Kidney glomerular epithelial cell (primary cell): ENCODE measurements at places on chromosomes 6 and 20.

GRCh38 chr6:163863565-163863964 lies 449.0 kb downstream of the QKI start:
- DNase-seq: no peak

DNA sequence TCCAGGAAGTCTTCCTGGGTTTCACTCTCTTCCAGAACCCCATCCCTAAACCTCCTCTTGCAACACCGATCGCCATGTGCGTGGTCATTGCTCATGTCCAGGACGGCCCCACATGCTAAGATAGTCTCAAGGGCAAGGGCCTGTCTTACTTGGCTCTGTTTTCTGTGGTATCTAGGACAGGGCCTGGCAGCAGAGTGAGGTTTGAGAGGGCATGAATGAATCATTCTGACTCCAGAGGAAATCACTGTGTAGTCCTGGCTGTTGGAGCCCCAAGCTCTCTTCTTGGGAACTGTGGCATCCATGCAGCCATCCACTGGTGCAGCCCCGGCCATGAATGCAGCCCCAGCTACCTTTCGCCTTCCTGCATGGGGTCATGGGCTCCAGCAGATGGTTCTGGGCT lies 12.4 kb downstream of the SIRPA start:
- peak; percentile 18 for DNase-seq

- DNase-seq: peak; percentile 33
Observed at GRCh38 chr20:7094438-7094997, 327.0 kb downstream of the BMP2 start.

- no peak for DNase-seq
Observed at GRCh38 chr20:38369389-38369788, 23.1 kb downstream of the LBP start.

DNA sequence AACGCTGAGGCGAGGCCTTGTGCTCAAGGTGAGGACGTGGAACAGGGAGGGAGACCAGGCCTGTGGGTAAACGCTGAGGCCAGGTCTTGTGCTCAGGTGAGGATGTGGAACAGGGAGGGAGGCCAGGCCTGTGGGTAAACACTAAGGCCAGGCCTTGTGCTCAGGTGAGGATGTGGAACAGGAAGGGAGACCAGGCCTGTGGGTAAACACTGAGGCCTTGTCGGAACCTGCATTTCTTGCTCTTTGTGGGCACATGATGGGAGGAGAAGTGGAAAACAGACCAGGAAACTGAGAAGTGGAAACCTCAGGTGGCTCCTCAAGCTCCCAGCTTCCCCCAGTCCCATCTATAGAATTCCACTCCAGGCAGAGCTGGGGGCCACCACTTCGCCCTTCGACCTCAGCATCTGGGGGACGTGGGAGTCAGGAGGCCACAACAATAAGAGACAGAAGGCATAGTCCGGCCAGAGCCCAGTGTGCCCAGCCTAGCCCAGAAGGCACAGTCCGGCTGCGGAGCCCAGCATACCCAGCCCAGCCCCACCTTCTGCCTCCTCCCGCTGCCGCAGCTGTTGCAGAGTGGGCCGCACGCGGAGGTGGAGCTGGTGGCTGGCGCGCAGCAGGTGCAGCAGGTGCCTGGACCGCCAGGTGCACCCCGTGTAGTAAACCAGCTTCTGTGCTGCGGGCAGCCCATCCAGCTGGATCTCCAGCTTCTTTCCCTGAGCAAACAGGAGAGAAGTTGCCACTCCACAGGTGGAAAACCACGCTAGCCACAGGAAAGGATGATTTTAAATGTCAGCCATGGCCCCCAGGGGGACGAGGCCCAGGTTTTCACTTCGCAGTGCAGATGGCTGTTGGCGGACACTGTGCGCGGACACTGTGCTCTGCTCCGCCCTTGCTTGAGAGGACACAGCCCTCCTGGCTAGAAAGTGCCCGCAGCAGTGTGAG lies 17.5 kb downstream of the FRMD1 start:
- no peak for DNase-seq

GRCh38 chr6:130282234-130282995 lies 59.7 kb upstream of the SAMD3 start:
- no peak for DNase-seq

DNA sequence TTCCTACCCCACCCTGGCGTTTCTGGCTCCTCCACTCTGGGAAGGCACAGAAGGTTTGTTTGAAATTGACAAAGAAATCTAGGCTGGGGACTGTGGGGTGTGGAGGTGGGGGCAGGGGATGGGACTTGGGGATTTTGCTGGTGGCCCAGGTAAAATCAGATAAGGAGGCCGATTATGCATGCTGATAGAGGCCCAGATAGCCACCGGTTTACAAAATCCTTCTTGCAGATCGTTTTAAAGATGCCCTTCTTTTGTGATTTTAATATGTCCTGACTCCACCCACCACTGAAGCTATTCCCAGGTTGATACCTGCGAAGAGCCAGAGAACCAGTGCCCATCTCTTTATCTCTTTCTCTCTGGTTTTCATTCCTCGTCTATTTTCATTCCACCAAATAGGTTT lies 104.9 kb downstream of the TFAP2C start:
- no peak for DNase-seq

DNA sequence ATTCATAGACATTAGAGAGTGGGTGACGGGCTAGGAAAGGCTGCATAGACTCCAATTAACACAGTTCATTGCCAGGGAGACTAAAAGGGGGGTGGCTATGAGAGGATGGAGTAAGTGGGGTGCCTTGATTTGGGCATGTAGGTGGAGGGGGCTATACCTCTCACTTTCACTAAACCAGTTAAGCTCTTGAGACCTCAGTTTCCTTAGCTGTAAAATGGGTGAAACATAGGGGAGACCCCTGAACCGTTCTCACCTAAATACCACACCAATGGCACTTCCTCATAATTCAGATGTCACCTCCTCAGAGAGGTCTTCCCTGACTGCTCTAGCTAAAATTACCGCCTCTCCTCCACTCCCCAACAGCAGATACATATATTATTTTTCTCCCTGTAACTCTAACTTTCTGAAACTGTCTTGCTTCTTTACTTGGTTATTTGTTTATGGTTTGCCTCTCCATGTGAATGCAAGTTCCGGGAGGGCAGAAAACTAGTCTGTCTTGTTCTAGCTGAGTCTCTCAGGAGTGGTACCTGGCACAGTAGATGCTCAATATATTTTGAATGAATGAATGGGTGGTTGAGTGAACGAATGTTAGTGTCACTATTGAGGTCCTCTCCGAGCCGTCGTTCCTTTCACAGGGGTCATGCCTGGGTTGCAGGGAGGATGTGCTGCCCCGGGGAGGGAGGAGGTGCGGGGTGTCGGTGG lies 615 bp upstream of the EYA2 start:
- DNase-seq: no peak

GRCh38 chr6:29633534-29633905 lies 537 bp upstream of the GABBR1 start:
- DNase-seq: peak; percentile 17

DNA sequence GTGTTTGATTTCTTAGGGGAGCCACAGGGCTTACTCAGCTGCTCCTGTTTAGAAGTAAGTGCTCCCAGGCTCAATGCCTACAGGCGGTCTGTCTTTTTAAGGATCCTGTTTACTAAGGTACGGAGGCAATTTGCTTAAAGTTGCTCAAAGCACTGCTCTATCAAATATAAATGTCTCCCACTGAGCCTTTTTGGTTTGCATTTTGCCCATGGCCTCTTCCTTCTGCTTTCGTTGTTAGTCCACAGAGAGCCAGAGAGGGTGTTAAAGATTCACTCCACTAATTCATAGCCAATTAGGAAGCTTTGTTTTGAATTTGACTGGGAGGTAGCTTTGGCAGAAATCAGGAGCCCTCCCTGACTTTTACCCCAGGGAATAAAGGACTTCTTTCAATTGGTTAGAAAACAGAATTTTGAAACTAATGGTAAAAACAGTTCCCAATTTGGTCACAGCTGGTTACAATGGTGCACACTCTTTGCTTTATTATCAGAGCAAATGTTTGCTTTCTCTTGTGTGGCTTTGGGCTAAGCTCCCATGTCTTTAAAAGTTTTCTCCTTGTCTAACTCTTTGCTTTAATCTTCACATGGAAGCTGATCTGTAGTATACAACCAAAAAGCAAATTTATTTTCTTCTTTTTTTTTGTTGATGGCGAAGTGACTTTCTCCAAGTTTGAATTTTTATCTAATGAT lies 126.2 kb downstream of the IMPG1 start:
- DNase-seq: no peak

DNA sequence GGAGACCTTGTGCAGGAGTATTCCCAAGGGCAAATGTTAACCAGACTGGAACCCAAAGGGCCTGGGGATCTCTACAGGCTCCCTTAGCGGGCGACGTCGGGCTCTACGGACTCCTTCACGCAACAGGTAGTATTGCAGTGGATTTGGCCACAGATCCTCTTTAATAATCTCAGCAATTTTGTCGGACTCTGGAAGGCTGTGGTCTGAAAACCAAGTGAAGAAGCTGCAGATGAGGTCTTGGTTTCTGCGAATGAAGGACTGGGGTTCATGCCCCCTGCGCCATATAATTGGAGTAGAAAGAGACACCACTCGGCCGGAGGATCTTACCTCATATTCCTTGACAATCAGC lies 1.3 kb downstream of the TSPYL1 start:
- no peak for DNase-seq

DNA sequence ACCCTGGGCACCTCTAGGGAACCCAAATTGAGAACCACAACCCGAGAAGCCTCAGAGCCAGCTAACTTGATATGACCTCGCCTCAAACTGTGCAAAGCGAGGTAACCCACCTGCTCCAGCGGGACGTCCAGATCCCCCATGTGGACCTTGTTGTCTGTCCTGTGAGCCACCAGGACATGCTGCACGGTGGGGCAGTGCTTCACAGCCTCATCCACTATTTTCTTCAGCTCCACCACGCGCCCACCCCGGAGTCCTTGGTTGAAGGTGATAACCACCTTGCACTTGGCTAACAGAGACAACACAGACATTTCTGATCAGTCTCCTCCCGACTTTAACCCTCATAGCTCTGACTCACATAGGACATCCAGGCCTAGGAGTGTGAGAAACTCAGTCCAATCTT lies 30.8 kb upstream of the APMAP start:
- DNase-seq: no peak

- no peak for DNase-seq
Observed at GRCh38 chr6:40387127-40387870, 199.9 kb downstream of the LRFN2 start.

GRCh38 chr20:4809707-4810106 lies 88.0 kb downstream of the PRND start:
- no peak for DNase-seq

GRCh38 chr6:35751594-35751993 lies 14.8 kb downstream of the ARMC12 start:
- no peak for DNase-seq

DNA sequence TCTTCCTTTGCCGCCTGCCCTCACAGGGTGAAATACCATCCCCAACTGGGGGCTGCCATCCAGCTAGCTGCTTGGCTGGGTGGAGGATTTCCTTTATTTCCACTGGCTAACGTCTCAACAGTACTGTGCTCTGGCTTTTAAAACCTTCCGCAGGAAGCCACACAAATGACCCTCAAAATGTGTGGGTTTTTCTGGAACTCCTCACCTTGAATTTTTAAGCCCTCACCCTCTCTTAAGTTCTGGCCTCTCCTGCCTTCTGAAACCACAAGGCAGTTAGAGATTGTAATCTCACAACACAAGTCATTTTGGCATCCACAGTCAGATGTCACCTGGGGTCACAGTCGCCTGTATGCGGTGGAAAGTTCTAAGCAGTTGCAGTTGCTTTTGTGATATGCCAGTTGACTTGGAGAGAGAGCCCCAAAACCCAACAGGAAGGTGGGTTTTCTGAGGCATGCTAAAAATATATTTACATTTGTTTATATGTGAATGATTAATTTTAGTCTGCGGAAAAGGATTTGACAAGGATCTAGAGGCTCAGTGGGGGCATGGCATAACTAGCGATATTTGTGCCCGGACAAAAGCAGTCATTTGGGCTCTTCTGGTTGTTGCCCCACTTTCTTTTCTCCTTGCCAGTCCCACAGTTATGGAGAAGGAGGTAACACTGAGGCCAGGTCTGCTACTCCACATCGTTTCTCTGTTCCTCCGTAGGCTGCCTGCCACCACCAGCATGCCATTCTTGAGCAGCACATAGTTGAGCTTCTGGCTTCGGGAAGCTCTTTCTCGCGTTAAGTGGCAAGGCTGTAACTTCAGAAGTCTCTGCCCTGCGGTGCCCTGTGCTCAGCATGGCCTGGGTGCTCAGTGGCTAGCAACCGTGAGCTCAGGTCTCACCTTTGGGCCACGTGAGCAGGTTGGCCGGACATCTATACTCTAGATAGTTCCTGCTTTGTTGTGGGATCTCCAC lies 335.3 kb downstream of the CD83 start:
- no peak for DNase-seq

GRCh38 chr20:57703013-57703412 lies 6.8 kb downstream of the PMEPA1 start:
- DNase-seq: no peak

- no peak for DNase-seq
Observed at GRCh38 chr6:116764629-116764960, 924 bp downstream of the FAM162B start.

DNA sequence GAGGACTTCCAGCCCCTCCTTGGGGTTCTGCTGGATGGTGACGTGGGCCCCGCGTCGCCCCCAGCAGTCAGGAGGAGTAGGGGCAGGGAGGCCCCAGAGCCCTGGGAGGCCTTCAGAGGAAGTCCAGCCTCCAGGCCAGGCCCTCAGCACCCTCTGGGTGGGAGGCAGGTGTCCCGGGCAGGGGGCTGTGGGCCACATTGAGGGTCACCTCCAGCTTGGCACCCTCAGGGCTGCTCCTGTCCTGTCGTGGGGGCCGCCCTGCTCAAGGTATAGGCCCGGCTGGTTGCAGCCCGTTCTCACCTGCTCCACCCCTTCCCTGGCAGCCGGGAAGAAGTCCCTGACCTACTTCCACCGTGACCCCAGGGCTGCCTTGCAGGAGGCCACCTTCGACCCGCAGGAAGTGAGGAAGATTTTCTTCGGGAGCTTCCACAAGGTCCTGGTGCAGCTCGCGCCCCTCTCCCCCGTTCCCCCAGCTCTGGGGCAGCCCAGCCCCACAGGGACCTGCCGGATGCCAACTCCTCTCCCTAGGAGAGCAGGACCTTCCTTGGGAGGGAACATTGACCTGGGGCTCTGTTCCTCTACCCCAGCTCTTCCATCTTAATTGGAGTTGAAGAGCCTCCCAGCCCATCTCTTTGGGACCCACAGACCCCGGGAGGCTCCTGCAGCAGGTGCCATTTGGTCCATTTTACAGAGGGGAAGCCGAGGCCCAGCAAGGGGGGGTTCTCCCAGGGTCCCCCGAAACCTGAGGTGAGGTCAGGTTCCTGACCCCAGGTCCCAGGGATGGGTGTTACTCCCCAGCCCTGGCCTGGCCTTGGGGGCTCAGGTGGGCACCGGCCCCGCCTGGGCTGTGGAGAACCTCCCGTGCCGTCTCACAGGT lies 26.4 kb downstream of the COL20A1 start:
- DNase-seq: no peak
